ENCODE measurements at places on chromosomes 16 and 17.

- no peak for DNase-seq
Measured at GRCh38 chr16:4572715-4573114, 16.6 kb downstream of the C16orf96 start.

DNA sequence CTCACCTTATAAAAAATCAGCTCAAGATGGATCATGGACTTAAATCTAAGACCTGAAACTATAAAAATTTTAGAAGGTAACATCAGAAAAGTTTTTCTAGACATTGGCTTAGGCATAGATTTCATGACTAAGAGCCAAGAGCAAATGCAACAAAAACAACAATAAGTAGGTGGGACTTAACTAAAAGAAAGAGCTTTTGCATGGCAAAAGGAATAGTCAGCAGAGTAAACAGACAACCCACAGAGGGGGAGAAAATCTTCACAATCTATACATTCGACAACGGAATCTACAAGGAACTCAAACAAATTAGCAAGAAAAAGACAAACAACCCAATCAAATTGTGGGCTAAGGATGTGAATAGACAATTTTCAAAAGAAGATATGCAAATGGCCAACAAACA, 368.4 kb upstream of the KIF2B start:
- DNase-seq = no peak

GRCh38 chr17:1992541-1992940, 32.6 kb downstream of the RTN4RL1 start:
- DNase-seq = no peak

- DNase-seq = no peak
Measured at GRCh38 chr17:65679165-65679845, 117.9 kb upstream of the AXIN2 start.

DNA sequence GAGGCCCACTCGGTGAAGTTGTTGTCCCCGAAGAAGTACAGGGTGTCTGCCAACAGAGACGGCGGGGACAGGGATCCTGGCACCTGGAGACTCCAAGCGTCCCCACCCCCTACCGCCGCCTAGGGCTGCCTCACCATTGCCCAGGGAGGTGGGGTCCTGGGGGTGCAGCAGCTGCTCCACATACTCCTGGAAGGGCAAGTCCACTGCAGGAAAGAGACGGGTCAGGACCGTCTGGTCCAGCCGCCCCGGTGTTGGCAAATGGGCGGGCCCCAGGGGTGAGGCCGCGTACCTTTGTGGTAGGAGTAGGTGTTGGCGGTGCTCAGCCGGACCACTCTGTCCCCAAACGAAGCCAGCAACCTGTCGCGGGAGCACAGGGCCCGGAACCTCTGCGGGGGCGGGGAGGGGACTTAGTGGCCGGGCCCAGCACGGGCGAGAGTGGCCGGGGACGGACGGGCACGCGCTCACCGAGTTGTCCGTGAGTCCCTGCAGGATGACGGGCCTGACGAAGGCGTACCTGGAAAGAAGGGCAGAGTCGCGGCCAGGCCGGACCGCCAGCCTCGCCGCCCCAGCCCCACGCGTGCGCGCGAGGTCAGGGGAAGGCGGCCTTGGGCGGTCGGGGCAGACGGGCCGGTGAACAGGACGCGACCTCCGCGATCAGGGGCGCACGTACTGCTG, 601 bp downstream of the JMJD8 start:
- no peak for DNase-seq

DNA sequence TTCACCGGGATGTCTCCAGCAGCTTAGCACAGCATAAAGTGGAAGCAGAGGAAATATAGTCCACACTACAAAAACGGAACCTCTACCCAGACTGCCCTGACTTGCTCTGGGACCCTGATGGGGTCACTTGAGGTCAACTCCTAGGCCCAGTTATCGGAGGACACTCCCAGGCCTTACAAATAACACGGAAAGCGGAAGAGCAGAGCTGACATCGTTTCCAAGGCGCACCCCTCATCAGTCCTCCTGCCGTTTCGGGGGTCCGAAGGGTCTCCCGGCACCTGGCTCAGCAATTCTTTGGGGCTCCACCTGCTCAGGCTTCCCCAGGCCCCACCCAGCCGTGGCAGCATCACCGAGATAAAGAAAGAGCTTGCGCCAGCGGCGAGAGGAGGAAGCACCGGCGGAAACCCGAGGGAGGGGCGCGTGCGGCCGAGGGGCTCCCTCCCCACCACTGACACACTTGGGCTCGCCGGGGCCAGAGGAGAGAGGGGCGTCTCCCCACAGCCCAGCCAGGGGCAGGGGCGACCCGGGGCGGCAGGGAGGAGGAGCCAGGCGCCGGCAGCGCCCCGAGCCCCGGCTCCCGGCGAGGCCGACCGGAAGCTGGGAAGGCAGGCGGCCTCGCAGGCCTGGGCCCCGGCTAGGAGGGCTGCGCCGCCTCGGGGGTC, 727 bp downstream of the CORO7 start:
- peak; percentile 21 for DNase-seq

- no peak for DNase-seq
Measured at GRCh38 chr16:60945225-60945624, 1091.0 kb downstream of the CDH8 start.

DNA sequence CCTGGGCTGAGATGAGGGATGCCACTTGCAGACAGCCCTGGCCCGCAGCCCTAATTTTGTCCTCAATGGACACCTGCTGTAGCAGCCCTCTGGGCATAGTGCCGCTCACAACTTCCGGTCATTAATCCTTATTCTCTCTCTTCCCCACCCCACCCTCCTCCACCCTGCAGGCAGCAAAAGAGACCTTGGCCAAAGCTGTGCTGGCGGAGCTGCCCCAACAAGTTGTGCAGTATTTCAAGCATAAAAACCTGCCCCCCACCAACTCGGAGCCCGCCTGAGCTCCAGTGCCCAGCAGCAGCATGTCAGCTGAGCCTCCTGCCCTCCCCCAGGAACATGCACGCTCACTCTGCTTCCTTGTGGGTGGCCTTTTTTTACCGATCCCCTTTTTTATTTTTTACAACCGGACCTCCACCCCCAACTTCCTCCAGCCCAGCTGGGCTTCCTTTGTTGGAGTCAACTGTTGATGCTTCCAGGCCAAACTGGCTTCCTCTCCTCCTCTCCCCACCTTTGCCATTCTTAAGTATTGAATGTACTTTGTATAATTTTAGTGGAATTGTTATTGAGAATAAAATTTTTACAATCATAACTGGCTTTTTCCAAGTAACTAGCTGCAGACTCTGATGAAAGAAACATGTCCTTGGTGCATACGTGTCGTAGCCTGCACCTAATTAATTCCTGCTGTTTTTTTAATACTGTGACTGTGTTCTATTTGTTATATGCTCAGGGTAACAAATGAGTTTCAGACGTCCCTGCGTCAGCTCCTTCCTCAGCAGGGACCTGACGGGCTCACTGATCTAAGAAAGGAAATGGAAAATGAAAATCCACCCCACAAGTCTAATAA, 38.2 kb downstream of the PSME3IP1 start:
- no peak for DNase-seq

GRCh38 chr16:12188935-12189249, 212.4 kb downstream of the SNX29 start:
- DNase-seq = no peak

DNA sequence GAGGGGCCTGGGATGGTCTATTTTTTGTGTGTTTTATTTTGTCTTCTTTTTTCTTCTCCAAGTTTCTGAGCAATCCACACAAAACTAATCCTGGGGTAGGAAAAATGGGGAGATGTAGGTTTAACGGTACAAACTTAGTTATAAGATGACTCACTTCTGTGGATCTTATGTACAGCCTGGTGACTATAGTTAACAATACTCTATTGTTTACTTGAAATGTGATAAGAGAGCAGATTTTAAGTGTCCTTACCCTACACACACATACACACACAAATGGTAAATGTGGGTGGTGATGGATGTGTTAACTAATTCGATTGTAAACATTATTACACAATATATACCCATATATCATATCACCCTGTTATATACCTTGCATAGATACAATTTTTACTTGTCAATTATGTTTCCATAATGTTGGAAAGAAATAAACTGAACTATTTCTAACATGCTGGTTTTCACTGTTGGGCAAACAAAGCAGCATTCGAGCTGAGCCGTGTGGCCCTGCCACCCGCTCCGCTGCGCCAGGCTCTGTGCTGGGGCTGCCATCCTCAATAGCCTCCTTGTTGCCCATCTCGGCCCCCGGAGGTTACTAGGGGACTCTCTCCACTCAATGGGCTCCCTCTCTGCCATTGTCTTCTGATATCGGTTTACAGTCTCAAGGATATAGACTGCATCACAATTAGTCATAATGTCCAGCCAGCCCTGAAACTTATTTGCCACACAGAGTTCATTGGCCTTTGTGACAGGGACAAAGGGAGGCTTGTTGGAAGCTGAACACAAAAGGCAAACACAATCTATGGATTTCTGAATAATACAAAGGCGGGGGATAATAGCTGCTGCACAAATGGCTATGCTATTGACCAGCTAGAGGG, 380.3 kb upstream of the MAF start:
- no peak for DNase-seq

GRCh38 chr17:79589669-79590522, 21.0 kb downstream of the RBFOX3 start:
- DNase-seq = no peak

DNA sequence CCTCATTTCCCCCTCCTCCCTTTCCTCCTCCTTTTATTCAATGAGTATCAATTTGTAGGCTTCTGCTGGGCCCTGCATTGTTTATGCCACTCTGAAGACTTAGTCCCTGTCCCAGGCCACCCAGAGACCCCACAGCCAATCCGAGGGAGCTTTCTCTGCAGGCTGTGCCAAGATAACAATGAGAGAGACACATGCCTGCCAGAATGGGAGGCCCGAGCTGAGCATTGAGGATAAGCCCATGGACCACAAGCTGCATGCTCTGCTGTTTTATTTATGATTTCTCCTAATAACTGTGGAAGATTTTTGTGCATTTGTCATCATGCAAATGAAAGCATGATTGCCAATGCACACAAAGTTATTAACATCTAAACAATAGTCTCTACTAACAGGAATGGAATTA, 3.0 kb downstream of the RCVRN start:
- DNase-seq = no peak

GRCh38 chr16:89727406-89728120, 6.2 kb downstream of the ZNF276 start:
- no peak for DNase-seq

- DNase-seq = no peak
Measured at GRCh38 chr16:34758835-34759234, 1299.4 kb downstream of the TP53TG3F start.

DNA sequence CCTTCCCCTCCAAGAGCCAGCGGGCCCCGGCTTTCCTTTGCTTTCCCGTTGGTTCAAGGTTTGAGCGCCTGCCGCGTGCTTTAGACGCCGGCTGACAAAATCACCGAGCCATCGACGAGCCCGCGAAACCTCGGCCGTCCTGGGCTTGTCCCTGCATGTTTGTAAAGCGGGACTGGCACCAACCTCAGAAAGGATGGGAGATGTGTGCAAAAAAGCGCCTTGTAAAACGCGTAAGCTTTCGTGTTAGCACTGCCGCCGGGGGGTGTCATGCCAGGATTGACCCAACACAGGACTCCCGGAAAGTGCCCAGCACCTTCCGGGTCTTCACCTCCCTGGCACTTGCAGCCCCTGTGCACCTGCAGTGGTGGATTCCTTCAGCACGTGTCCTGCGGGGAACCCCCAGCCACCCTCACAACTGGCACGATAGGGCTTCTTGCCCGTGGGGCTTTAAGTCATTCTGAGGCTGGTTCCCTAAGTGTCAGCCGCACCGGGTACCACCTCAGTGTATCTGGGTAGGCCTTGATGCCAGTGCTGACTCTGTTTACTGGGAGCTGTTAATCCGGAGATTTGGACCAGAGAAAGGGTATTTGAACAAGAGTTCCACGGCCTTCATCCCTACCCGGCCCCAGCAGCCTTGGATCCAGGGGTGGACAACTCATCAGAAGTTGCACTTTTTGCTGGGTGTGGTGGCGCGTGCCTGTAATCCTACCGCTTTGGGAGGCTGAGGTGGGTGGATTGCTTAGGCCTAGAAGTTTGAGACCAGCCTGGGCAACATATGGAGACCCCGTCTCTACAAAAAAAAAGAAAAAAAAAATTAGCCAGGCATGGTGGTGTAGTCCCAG, 817 bp downstream of the NDUFAF8 start:
- DNase-seq = peak; percentile 22

DNA sequence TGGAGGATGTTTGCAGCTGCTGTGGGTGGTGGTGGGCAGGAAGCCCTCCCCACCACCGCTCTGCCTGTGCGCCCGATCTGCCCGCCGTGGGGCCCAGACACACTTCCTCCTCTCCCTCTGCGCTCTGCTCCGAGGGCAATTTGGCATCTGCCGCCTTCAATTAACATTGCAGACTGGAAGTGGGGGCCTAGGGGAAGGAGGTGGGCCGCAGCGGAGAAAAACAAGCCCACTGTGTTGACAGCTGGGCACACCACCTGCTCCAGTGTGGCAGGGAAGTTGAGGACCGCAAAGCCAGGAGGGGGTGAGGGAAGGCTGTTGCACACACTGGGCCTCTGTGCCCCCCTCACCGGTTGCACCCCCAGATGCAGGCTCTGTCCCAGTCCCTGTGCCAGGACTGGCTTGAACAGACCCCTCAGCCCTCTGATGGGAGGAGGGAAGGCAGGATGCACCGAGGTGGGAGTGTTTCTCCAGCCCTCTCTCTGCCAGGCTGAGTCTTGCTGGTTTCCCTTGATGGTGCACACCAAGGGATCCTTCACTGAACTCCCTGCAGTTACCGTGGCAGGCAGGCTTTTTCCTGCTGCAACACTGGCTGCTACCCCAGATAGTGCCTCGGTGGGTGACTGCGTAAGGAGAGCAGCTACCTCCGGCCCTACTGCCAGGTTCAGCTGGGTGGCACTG, 72.8 kb upstream of the MED9 start:
- no peak for DNase-seq

- DNase-seq = no peak
Measured at GRCh38 chr16:68626557-68626956, 18.6 kb upstream of the CDH3 start.

- DNase-seq = no peak
Measured at GRCh38 chr17:41654678-41655607, 30.6 kb upstream of the KRT17 start.

- no peak for DNase-seq
Measured at GRCh38 chr17:36740157-36740556, 138.8 kb downstream of the MRM1 start.

DNA sequence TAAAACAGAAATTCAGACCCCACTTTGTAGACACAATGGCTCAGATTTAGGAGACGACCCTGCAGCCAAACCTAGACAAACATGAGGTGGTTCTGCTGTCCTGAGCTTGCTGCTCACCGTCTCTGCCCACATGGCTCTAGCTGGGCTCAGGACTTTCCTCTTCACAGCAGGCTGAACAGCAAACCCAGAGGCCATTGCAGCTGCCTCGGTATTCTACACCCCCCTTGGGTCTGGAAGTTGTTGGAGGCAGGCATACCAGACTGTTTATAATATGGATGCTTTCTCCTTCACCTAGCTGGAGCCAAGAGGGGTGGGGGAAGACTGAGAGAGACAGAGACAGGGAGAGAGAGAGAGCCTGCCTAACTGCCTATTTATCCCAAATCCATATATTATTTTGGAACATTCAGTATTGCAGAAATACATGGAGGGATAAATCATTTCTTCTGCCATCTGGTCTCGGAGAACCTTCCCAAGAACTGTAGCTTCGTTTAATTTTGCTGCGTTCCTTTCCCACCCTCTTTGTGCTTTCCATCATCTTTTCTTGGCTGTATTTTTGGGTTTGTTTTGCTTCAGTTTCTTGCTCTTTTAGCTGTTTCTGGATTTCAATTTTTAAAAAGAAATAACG, 628.2 kb upstream of the RBFOX1 start:
- DNase-seq = no peak

GRCh38 chr16:14487579-14487978, 142.5 kb downstream of the PARN start:
- DNase-seq = no peak
